ENCODE measurements at places on chromosomes 1 and 21. TPM values are rescaled to one million over a fixed set of nuclear protein-coding genes. Genes with fewer than 3 reads are reported as not detected.

Gene THEM5
- total RNA-seq: not detected

Gene CR1
- total RNA-seq: not detected

Gene TNFRSF1B
- not detected for total RNA-seq

Gene DIO1
- 0.39 TPM for total RNA-seq

Gene FCRL5
- not detected for total RNA-seq

Gene CFAP45
- 2.2 TPM for total RNA-seq

Gene CRYAA
- not detected for total RNA-seq

Gene NCSTN
- 65.6 TPM for total RNA-seq

Gene LRRC8D
- 14.6 TPM for total RNA-seq

Gene SRM
- 35.6 TPM for total RNA-seq

Gene TNFRSF8
- not detected for total RNA-seq

Gene OR2T5
- total RNA-seq: not detected

Gene CHIA
- total RNA-seq: not detected

Gene HYI
- total RNA-seq: 132 TPM

Gene C1orf141
- not detected for total RNA-seq

Gene SAMSN1
- 0.12 TPM for total RNA-seq

Gene KLHDC7A
- total RNA-seq: not detected

Gene ITGB2
- not detected for total RNA-seq

Gene KCNK2
- 8.0 TPM for total RNA-seq

Gene AADACL3
- total RNA-seq: not detected

Gene MNDA
- total RNA-seq: not detected

Gene EPHA2
- 53.4 TPM for total RNA-seq

Gene LGR6
- 30.3 TPM for total RNA-seq

Gene BTG3
- total RNA-seq: 67.3 TPM

Gene DOP1B
- 7.6 TPM for total RNA-seq

Gene SYDE2
- 0.78 TPM for total RNA-seq

Gene ANKRD45
- total RNA-seq: not detected

Gene UBE2G2
- 40.7 TPM for total RNA-seq

Gene ZNF648
- total RNA-seq: not detected

Gene SLC9C2
- total RNA-seq: not detected

Gene TCEA3
- total RNA-seq: 1.7 TPM
